ENCODE measurements at places on chromosomes 13 and 19.

DNA sequence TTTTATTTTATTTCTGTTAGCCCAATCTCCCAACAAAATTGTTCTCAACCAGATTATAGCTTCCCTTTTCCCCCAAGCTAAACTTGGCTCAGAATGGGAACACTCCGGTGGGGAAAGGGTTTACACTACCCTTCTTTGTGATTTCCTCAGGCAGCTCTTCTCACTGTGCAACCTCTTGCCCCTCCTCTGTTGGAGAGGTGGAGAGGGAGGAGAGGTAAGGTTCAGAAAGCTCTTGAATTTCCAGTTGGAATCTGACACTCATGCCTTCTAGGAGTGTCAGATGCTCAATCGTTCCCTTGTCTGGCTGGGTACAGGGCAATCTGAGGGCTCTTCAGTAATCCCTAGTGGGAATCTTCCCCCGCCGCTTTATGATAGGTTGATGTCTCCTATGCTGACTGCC is 486.1 kb upstream of the KLF12 start:
- DNase-seq, result no peak

DNA sequence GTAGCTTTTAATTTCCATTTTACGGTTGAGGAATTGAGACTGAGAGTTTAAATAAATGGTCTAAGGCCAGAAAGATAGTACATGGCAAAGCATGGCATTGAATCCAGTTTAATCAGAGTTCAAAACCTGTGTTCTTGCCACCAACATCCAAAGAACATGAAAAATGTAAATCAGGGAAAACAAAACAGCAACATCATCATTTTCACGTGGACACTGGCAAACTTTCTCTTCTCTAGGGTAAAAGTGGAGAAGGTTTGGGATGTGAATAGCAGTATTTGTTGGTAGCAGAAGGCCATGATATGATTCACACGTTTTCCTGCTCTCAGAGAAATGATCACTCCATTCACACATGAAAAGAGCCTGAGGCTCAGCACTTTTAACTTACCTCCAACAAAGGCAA is 357.7 kb downstream of the UQCRFS1 start:
- DNase-seq, result no peak

- DNase-seq, result no peak
Observed at GRCh38 chr13:97231118-97231828, 9.1 kb downstream of the MBNL2 start.

- no peak for DNase-seq
Observed at GRCh38 chr13:111129465-111130115, 14.5 kb downstream of the ARHGEF7 start.

DNA sequence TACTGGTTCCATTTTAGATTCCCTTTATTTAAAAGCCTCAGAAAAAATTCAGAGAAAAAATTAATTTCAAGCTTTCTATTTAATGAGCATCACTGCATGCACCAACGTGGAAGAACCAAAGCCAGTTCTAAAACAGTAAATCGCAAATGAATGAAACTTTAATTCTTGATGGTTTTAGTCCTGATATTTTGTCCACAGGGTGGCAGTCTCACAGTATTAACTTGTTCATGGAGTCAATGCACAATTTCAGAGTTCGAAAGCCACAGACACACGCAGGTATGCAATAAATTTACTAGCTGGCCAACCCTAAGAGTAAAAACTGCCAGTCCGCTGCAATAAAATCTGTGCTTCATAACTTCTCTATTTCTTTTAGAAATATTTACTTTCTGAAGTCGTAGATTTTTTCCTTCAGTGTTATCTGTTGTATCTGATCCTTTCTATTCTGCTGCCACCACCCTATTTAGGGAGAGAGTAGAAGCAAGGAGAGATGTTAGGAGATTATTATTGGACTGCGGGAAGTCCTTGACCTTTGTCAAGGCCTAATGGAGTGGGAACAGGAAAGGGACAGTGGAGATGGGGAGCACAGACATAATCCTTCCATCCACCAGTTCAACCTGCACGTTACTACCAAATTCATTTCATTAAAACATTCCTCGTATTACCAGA is 7.0 kb upstream of the WBP4 start:
- DNase-seq, result no peak

- DNase-seq, result no peak
Observed at GRCh38 chr19:4523306-4524110, 5.2 kb upstream of the PLIN4 start.

Data from NCI-H1417 treated with DMSO at 0.1 percent for 48 hours (cell line).